Urothelium cell line (cell line): ENCODE measurements at places on chromosomes 7 and 10.

DNA sequence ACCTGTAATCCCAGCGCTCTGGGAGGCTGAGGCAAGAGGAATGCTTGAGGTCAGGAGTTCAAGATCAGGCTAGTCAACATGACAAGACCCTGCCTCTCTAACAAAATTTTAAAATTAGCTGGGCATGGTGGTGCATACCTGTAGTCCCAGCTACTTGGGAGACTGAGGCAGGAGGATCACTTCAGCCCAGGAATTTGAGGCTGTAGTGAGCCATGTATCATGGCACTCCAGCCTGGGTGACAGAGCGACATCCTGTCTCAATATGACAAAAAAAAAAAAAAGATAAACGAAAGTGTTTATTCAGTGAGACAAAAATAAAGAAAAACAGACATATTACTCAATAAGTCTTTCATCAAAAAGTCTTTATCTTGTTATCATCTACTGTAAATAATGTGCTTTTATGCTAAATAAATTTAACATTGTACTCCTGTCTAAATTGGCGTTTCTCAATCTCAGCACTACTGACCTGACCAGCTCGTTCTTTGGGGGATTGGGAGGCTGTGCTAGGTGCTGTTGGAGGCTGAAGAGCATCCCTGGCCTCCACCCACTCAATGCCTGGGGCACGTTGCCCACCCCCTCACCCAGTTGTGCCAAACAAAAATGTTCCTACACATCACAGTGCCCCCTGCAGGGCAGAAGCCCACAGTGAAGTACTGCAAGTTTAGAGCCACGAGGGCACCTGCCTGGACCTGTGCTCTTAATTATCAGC is 57.7 kb downstream of the NCAPG2 start:
- DNase-seq = no peak

DNA sequence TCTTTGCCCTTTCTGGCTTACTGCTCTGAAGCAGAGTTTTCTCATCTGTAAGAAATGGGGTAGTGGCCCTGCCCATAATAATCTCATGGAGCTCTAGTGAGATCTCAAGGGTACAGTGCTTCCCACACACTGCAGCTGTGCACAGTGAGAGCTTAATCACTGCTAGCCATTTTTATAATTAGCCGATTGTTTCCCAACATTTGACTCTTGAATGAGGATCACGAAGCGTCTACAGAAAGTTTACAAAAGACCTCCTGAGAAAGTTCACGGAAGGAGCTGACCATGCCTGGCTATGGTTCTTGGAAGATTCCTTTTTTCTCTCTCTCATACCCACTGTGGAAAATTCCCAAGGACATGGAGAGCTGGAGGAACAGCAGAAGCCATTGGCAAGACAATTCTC is 70.4 kb downstream of the FAM171A1 start:
- no peak for DNase-seq

- peak; percentile 36 for DNase-seq
These were observed 209.2 kb downstream of the SNX10 start for GRCh38 chr7:26500749-26501352.

DNA sequence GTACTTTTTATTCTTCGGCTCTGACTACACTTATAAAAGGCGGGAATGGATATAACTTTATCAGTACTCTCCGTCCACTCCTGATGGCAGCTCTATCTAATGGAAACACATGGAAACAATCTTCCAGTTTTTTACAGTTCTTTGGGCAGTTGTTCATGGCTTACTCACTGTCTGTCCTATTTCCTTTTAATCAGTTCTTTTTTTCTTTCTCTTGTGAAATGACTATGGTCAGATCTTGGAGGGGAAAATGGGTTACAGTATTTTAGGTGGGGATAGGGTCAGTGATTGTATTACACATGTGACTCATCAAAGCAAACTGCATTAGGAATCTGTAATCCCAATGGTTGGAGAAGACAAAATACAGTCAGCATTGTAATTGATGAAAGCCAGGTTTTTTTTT is 112.4 kb downstream of the BICC1 start:
- peak; percentile 17 for DNase-seq

- DNase-seq = no peak
These were observed 455.8 kb downstream of the XPNPEP1 start for GRCh38 chr10:109467551-109467950.
